ENCODE measurements at places on chromosomes 3 and 15.

DNA sequence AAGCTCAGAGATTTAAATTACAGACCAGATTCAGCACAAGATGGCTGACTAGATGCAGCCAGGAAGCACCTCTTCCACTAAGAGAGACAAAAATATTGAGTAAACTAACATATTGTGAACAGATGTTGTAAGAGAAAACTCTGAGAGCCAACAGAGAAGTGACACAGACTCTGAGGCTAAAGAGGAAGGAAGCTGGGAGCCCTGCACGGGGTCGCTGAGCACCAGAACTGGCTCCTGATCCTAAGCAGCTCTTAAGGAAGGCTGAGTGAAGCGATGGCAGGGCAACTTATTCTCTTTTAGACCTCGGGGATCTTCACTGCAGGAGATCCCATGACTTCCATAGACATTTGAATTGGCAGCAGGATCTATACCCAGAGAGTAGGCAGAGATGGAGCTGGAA lies 578.0 kb upstream of the GRM7 start:
- no peak for DNase-seq

- no peak for DNase-seq
These were observed 94.2 kb downstream of the ZBTB20 start for GRCh38 chr3:115052906-115053305.

DNA sequence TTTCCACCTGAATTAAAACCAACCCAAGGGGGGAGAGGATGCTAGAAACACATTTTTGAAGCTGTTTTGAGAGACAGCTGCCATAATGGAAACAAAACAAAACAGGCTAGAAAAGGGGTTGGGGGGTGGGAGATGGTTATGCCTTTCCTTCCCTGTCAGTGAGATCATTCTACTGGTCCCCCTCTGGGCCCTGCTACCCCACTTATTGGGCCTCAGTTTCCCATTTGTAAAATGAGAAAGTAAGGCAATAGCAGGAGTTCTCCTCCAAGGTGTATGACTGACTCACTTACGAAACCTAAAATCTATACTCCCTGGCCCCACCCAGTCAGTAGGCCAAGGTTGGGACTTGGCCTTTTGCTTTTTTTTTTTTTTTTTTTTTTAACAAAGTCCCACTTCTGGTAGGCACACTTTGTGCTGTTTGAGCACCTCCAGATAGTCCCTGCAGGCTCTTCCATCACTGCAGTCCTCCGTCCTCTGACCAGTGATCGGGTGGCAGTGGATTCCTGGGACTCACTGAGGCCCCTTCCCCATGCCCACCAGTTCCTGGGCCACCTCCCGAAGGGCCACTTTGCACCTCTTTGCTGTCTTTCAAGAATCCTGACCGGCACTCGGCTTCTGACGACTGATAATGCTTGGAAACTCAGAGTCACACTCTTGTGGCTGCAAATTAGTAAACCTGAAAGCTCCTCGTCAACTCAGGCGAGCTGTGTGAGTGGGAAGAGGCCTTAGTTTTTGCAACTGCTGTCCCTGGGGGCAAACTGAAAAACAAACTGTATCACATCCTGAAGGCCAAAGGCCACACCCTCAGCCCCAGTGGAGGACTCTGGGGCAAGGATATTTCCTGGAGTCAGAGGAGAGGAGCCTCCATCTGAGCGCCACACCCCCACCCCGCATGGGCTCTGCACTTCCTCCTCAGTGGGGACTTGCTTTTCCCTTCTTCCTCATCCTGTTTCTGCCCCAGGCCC lies 6.7 kb upstream of the PSTPIP1 start:
- no peak for DNase-seq

DNA sequence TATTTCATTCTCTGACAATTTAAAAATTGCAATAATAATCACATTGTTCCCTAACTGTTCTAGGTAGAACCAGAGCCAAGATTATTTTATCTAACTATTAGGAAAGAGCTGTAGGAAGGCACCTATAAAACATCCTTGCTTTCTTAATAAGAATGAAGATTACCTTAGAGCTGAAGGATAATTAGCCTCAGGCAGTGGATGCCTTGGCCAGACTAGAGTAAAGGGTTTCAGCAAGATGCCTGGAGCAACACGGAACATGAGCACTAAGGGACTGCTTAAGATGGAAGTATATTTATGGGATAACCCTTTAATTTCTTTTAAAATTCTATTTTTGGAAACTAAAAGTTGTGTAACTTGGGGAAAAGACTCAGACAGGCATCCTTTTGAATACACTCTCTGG lies 456.6 kb upstream of the RBMS3 start:
- no peak for DNase-seq

DNA sequence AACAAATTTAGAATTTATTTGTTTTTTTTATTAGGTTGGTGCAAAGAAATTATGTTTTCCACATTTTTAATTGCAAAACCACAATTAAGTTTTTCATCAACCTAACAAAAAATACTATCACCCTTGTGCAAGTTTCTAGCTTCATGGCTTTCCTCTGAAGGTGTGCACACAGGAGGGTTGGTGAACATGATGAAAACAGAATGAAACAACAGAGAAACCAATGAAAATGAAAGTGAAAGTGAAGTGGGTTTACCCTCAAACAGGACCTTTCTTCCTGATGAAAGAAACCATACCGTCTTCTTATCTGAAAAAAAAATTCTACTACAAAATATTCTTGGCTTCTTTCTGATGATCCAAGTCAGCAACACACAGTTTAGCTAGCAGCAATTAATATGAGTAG lies 71.9 kb upstream of the FEZF2 start:
- no peak for DNase-seq

DNA sequence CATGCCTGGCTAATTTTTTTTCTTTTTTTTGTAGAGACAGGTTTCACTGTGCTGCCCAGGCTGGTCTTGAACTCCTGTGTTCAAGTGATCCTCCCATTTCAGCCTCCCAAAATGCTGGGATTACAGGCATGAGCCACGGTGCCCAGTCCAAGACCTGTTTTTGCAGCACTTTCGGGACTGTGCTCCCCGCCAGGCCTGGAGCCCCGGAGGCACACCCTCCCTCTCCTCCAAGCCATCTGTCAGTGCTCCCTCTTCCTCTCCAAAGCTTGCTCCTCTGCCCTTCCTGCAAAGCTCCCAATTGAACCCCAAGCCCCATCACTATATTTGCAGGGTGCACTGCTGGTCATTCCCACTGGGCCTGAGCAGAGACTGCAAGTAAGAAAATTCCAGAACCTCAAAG lies 98.1 kb downstream of the CORO2B start:
- no peak for DNase-seq

DNA sequence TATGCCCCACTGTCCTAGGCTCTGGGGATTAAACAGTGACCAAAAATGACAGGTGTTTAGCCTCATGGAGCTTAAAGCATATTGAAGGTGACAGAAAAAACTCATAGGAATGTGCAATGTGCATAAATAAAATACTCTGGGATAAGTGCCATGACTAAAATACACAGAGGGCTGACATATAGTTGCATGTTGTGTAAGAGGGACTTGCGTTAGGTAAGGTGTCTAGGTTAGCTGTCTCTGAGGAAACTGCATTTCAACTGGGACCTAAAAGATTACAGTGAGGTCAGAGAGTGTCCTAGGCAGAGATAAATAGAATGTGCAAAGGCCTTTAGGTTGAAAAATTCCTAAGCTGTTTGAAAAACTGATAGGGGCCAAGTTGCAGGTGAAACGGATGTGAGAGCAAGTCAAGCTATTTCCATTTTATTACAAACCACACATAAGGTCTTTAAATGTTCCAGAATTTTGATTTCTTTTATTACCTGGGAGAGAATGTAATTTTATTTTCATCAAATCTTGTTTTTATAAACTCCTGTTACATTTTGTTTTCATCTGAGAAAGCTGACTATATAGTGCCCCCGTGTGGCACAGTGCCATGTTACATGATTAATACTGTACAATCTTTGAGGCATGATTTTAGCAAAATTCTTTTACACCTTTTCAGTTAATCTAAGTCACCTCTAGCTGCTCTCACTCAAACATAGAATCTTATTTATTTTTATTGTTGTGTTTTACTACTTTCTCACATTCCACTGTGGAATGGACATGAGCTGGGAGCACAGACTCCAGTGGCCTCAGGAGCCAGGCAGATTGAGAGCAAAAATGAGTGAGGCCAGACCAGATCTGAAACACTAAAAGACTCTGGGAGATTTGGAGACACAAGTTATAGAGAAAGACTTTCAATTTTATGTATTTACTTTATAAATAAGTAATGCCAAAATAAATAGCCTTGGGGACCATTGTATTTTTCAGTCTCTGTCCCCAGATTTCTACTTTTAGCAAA lies 259.6 kb upstream of the ZNF717 start:
- DNase-seq = no peak

Measured in effector memory CD8-positive, alpha-beta T cell (primary cell).